ENCODE measurements at places on chromosomes 7 and 10.

DNA sequence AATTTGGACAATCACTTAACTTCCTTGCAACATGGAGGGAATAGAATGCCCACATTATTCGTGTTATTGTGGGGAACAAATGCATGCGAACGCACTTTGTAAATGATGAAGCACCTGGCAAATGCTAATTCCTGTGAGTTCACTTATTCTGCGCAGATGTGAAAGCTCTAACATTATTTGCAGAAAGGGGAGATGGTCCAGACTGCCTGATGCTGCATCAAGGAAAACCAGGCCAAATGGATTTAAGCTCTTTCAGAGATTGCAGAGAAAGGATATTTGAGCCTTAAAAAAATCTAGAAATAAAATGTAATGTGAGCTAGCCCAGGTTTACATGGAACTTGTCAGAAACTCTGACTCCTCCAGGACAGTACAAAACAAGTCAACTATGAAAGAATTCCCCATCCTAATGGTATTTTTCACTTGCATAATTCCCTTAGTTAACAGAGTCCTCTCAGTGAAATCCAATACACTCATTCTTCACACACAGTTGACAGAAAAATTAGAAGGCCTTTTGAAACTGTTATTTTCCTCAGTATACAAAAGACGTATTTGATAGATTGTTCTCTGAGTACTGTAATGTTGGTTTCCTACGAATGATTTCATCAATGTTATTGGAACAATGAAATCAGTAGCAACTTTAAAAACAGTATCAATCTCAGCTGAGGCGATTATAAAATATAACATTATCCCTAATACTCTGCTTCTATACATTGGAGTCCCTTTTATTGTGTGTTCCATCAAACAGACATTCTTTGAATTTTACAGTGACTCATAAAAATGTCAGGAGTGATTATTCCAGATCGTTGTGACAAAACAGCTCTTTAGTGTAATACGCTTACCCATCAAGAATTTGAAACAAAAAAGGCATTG, 136.3 kb upstream of the ANK3 start:
- no peak for DNase-seq

GRCh38 chr7:36084485-36085091, 68.5 kb upstream of the EEPD1 start:
- no peak for DNase-seq

DNA sequence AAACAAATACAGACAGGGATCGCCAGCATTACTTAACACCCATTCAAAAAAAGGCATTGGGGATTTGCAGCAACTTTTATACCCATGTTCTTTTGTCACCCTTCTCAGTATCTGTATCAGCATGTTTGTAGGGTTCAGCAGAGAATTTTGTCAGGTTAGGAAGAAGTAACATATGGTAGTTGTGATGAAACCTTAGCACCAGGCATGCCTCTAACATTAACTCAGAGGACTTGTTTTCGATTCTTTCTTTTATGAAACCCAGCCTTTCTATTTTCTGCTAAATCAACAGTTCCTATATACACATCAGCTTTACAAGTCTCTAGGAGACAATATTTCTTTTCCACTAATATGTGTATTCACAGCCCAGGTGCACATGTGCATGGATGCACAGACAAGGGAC, 22.4 kb upstream of the HDAC9 start:
- DNase-seq, result no peak

DNA sequence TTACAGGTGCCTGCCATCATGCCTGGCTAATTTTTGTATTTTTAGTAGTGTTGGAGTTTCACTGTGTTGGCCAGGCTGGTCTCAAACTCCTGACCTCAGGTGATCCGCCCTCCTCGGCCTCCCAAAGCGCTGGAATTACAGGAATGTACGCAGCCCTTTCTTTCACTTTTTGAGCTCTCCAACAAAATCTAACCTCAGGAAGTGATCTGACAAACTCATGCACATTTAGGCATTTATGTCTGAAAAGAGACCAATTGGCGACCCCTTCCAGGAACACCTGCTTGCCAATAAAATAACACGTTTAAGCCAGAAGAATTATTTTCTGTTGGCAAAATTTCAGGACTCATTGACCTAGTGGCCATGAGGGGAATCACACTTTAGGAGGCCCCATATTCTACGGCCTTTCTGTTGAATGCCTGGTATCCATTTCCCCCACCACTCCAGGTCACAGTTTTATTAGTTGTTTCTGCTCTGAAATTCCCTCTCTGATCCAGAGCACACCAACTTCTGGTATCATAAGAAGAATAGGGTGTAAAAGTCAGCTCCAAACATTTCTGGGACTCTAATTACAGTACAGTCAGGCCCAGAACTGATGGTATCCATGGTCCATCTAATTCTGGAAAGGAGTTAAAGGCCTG, 65.8 kb upstream of the FRMD4A start:
- DNase-seq, result peak; percentile 48

- DNase-seq, result no peak
These were observed 193.6 kb downstream of the GLRX3 start for GRCh38 chr10:130329792-130330191.

- no peak for DNase-seq
These were observed 54.8 kb downstream of the MDFIC start for GRCh38 chr7:114976666-114977065.

- no peak for DNase-seq
These were observed 10.9 kb downstream of the OGDHL start for GRCh38 chr10:49751216-49751615.

GRCh38 chr7:2313450-2314208, 612 bp downstream of the SNX8 start:
- peak; percentile 65 for DNase-seq

- no peak for DNase-seq
These were observed 60.3 kb upstream of the TAC1 start for GRCh38 chr7:97671571-97671970.

GRCh38 chr10:34768261-34768971, 46.7 kb downstream of the PARD3 start:
- peak; percentile 57 for DNase-seq

DNA sequence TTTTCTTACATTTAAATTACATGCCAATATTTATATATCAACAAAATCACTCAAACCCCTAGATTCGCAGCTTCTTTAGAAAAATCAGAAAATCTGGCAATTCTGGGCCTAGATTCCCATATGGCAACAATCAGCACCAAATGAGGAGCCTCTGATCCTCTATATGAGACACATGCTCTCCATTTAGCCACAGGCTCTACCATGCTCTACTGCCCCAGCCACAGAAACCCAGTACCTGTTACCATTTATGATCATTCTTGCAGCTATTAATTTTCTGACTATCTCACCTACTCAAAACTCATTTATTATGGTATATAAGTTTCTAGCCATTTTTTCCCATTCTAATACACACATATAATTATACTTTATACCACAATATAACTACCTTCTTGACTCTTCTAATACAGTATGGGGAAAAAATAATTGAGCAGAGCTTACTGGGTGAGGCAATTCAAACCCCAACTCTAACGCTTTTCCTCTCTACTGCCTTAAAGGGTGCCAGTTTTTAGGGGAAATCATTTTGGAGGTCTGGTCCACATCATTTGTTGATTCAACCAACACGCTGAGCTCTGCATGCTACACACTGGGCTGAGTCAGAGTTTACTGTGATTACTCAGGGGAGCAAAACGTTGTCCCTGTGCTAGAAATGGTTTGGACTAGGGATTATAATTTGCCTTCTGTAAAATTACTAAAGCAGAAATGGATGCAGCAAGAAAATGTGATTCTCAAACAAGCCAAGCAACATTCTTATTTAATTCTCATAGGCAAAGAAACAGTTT, 11.6 kb downstream of the PDLIM1 start:
- peak; percentile 56 for DNase-seq

- DNase-seq, result no peak
These were observed 44.2 kb downstream of the BLNK start for GRCh38 chr10:96227206-96227605.

- no peak for DNase-seq
These were observed 95.0 kb downstream of the COL13A1 start for GRCh38 chr10:69896606-69897231.

DNA sequence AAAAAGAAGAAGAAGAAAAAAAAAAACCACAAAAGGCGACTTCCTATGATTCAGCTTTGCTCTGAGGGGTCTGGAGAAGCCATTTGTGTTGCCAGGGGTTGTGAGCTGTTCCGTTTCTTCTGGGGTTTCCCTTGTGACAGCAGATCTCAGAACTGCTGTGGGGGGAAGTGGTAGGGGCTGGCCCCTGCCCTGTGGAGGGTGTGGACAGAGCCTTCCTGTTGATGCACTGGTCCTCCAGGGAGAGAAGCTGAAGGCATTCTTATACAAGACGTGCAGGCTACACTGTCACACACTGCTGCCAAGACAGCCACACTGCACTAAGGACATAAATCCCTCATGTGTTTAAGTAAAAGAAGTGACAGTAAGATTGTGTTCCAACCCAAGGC, 17.3 kb upstream of the CSGALNACT2 start:
- DNase-seq, result no peak

- no peak for DNase-seq
These were observed 177.5 kb downstream of the RELN start for GRCh38 chr7:103811997-103812396.

GRCh38 chr7:149713731-149714068, 59.7 kb downstream of the ZNF467 start:
- no peak for DNase-seq

- no peak for DNase-seq
These were observed 49.0 kb upstream of the PCLO start for GRCh38 chr7:83211685-83212084.

GRCh38 chr10:73774637-73775036, 7.2 kb upstream of the CHCHD1 start:
- no peak for DNase-seq

DNA sequence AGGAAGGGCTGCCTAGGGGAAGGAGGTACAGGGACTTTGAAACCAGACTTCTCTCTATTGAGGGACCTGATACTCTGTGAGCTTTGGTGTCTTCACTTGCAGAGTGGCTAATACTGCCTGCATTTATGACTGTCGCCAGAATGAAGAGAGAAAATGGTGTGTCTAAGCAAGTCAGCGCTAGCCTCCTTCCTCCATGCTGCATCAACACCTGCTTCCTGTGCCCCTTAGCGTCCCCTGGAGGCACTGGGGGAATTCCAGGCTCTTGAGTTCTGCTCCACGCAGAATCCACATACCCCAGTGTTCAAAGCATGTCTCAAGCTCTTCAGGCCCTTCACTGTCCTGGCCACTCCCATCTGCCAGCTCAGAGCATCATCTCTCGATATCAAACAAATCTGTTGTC, 140.5 kb downstream of the PKD1L1 start:
- no peak for DNase-seq

DNA sequence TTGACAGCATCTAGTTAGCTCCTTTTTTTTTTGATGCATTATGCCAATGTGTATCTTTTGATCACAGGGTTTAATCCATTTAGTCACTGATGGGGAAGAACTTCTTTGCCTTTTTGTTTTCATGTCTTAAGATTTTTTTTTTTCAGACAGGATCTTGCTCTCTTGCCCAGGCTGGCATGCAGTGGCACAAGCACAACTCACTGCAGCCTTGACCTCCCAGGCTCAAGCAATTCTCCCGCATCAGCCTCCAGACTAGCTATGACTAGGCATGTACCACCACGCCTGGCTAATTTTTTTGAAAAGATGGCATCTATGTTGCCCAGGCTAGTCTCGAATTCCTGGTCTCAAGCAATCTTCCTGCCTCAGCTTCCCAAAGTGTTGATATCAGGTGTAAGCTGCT, 46.4 kb upstream of the PLA2G12B start:
- DNase-seq, result no peak

- DNase-seq, result no peak
These were observed 65.2 kb downstream of the CREB3L2 start for GRCh38 chr7:137936509-137937201.

DNA sequence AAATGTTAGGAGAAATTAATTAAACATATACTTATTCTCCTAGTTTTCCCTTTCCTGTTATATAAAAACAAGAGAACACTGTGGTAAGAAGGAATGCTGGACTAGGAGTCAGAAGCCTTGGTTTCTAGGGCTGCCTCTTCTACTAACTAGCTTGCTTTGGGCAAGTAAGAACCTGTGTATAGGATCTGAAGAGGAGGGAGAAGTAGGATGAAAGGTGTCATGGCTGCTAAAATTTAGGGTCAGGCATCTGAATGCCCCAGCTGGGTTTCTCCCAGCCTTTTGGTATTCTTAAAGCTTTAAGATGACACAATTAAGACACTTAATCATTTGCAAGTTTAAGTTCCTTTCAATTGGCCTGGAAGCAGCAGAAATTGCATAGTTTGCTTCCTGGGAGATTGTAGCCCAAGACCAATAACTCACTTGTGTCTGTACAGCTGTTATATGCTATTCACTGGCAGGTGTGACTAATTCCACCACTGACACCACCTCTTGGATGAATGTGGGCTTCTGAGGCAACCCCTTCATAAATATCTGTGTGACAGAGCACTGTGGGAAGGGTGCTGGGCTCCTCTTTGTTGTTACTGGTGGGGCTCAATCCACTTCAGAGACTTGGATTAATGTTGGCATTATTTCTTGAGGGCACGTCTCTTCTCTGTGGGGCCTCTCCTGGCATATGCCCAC, 137.2 kb downstream of the LRMDA start:
- no peak for DNase-seq

GRCh38 chr10:24240041-24240751, 31.3 kb downstream of the KIAA1217 start:
- no peak for DNase-seq

- DNase-seq, result no peak
These were observed 35.7 kb upstream of the CREB5 start for GRCh38 chr7:28376634-28377033.

DNA sequence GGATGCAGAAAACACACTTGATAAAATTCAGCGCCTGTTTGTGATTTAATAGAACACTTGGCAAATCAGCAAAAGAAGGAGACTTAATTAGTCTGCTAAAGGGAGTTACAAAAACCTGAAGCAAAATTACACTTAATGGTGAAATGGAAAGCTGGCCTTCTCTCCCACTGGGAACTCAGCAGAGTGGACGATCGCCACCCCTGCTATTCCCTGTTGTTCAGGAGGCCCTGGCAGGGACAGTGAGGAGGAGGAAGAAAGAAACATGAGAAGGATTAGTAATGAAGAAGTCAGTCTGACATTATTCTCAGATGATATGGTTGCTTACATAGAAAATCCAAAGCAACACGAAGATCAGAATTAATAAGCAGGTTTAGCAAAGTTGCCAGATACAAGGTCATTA, 5.6 kb upstream of the KNDC1 start:
- no peak for DNase-seq

DNA sequence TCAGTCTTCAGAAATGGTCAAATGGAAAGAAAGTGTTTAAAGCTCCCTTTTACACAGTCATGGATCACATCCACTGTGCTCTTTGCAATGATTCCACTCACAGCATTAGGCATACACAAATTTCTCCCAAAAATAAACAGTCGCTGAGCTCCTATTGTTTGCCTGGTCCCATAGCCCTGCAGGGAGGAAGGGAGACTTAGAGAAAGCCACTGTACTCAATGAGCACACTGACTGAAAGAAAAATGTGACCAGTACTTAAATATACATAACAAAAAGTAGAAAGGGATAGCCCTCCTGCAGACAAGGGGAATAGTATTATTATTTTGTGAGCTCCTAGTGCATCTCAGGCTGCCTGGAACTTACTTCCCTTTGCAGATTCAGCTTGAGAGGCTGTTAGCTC, 853.2 kb downstream of the GRID1 start:
- no peak for DNase-seq
